Stimulated activated naive CD8-positive, alpha-beta T cell treated with anti-CD3 and anti-CD28 coated beads, Interleukin-15, Interleukin-2, amounts not matched to agents 100 U/mL and 50 U/mL, for 24 hours (primary cell): ENCODE measurements at places on chromosomes 13 and 19.

DNA sequence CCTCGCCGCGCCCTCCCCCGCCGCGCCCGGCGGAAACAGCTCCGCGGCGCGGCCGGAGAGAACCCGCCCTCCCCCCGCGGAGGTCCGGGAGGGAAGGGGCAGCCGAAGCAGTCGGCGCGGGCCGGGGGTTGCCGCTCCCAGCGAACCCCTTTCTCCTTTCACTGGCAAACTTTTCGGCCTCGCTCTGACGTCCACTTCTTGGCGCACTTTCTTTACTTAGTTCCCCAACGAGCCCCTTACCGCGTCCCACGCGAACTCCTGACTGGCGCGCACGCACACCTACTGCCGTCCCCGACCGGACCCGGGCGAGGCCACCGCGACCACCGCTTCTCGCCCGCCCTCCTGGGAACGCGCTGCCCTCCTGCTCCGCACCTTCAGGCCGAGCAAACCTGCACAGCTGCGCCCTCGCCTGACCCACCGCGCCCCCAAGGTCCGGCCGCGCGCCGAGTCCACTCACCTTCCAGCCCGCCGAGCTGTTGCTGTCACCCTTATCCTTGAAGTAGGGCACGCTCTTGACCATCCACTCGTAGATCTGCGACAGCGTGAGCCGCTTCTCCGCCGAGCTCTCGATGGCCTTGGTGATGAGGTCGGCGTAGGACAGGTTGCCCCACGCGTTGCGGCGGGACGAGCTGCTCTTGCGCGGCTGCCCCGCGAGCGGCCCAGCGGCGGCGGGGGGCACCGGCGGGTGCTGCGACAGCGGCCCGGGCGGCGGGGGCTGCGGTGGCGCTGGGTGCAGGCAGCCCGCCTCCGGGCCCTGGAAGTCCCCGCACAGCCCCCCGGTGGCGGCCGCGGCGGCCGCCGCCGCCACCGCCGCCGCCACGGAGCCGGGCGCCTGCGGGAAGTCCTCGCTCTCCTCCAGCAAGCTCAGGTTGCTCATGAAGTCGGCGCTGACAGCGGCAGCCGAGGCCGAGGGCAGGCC is 1.1 kb downstream of the FOXO1 start:
- peak; percentile 56 for DNase-seq

GRCh38 chr13:48446464-48446863 is 33.6 kb upstream of the LPAR6 start:
- DNase-seq, result no peak

GRCh38 chr13:94537740-94538630 is 58.0 kb downstream of the TGDS start:
- DNase-seq, result no peak

DNA sequence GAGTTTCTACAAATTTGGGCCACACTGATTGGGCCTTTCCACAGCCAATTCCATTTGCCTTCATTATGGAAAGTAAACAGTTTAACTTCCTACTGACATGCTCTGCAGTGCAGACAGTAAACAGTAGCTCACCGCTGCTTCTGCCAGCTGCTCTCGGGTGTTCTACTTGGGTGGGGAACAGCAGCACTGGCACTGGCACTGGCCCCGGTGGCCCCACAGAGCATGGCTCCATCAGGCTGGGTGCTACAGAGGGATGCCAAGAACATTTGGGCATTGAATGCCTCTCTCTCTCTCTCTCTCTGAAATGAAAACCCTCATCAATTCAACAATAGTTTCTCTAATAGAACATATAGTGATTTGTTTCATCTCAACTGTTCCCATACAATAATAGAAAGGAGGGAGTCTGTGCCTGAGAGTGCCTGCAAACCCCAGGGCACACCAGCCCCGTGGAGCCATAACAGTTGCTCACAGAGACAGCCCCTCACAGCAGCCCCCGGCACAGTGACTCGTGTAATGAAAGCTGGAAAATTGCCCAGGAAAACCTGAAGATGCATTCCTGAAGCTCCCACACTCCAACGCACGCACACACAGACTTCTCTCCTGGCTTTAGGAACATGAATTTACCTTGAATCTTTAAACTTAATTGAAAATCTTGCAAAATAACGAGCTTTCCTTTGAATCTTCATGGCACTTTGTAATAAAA is 38.2 kb upstream of the GJB6 start:
- DNase-seq, result no peak

DNA sequence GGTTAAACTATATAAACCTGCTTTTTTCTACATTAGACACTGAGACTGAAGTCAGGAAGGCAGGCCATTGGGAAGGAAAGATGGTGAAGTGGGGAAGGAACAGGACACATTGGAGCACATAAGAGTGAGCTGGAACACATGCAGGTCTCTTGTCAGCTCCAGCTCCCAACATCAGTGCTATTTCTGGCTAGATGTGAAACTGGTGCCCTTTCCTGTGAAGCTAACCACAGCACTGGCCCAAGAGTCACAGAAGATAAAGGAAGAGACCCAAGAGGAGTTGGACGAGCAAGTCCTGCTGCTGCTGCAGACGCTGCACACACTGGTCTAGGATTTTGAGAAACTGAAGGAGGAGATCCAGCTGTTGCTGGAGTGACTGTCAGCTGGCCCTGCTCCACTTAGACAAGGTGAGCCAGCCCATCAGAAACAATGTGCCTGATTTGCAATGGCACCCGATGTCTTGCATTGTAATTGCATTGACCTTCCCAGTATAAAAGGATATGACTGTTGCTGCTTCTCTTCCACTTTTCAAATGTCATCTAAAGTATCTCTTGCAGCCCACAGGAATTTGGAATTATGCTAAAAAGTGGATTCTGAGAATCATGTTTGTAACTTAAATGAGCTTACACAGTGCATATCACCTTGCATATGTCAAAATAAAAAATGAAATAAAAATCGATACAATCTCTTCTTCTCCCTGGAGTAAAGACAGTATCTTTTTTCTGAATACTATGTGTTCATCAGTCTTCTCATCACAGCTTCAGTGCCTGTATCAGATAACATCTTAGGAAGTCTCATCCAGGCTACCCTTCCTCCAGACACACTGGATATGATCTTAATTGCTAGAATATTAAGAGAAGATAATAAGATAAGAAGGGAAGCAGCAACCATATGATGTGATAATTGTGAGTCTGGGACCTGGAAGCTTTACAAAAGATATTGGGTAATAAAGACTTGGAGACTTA is 230.7 kb upstream of the SPRY2 start:
- DNase-seq, result no peak

DNA sequence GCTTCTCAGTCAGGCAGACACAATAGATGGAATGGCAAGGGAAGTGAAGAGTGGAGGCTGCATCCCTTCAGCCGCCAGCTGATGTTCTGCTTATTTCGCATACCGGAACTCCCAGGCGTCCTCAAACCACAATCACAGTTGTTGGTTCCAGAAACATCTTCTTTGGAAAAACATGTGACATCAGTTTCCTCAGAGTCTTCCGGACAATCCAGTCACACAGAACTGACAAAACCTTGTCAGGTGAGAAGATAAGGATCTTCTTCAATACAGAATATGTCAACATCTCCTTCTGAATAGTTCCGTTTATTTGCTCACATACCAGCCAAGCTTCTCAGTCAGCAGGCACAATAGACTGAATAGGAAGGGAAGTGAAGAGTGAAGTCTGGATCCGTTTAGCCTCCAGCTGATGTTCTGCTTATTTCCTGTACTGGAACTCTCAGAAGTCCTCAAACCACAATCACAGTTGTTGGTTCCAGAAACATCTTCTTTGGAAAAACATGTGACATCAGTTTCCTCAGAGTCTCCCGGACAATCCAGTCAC is 45.1 kb upstream of the CEACAM21 start:
- no peak for DNase-seq

DNA sequence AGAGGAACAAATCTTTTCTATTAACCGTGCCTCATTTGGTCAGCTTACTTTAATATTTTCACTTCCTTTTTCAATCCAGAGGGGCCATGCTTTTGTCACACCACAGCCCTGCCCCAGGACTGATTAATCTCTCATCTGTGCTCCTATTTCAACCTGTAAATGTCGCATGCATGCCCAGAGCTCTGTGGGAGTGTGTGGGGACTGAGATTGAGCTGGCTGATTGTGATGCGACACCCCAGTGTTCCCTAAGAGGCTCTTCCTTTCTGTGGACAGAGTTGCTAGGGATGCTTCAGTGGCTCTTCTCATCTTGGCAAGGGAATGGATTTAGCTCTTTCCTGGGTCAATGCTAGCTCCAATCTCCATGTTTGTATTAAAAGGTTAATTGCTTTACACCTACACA is 249.6 kb downstream of the TDRD3 start:
- no peak for DNase-seq

DNA sequence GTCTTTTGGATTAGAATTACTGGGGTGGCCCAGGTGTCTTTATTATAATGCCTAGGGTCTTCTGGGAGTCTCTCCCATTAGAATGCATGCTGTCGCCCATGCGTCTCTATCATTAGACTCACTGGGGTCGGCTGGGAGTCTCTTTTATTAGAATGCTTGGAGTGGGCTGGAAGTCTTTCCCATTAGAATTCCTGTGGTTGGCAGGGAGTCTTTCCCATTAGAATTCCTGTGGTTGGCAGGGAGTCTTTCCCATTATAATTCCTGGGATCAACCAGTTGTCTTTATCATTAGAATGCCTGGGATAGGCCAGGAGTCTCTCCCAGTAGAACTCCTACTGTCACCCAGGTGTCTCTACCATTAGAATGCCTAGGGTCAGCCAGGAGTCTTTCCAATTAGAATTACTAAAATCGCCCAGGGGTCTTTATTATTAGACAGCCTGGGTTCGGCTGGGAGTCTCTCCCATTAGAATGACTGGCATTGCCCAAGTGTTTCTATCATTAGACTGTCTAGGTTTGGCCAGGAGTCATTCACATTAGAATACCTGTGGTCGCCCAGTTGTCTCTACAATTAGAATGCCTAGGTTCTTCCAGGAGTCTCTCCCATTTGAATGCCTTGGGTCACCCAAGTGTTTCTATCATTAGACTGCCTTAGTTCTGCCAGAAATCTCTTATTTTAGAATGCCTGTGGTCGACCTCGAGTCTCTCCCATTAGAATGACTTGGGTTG is 1558.5 kb downstream of the UQCRFS1 start:
- DNase-seq, result no peak

DNA sequence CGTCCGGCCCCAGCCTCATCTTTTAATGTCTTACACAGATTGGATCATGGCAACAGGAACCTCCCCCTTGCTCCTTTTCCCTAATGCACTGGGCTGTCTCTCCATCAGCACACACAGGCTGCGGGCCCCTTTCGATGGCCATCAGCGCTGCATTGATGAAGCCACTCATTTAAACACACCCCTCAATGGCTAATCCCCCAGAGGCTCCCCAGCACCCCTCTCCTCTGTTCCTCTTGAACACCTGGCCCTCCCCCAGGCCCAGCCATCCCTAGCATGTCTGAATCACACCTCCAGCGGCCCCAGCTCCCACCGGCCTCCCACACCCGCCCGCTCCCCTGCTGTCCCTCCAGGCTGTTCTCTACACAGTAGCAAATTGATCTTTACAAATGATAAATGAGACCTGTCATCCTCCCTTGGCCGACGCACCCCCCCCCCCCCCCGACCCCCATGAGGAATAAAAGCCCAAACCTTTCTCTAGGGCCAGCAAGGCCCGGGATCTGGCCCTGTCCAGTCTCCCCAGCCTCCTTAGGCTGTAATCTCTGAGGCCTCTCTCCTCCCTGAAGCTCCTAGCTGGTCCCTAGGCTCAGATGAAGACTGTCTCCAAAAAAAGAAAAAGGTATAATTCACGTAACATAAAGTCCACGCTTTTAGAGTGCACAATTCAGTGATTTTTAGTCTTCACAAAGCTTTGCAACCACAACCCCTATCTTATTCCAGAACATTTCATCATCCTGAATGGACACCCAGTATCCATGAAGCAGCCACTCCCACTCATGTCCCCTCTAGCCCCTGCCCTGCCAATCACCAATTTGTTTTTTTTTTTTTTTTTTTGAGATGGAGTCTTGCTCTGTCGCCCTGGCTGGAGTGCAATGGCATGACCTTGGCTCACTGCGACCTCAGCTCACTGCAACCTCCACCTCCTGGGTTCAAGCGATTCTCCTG is 7.4 kb downstream of the RPL28 start:
- DNase-seq, result no peak

GRCh38 chr13:27450921-27451471 is 632 bp upstream of the MTIF3 start:
- DNase-seq, result peak; percentile 43

DNA sequence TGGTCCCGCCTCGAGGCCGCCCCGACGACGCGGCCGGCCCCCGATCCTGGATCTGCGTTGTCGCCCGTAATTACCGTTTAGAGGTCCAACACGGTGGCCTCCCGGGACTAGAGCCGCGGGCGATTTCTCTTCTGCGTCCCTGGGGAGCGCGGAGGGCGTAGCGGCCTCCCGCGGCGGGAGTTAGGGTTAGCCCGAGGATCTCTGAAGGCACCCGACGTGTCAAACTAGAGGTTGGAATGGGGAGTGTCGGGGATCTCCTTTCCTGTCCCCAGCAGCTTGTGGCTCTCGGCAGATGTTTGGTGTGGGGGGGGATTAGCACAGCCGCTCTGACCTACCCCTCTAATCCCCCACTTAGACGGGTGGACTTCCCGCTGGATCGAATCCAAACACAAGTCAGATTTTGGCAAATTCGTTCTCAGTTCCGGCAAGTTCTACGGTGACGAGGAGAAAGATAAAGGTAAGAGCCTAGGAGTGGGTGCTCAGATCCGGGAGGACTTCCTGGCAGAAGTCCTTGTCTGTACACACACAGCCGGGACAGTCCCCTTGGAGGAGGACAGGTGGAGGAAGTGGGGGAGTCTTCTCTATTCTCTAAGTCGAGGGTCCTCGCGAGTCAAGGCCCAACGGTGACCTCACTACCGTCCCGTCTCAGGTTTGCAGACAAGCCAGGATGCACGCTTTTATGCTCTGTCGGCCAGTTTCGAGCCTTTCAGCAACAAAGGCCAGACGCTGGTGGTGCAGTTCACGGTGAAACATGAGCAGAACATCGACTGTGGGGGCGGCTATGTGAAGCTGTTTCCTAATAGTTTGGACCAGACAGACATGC is 581 bp downstream of the CALR start:
- DNase-seq, result peak; percentile 43

DNA sequence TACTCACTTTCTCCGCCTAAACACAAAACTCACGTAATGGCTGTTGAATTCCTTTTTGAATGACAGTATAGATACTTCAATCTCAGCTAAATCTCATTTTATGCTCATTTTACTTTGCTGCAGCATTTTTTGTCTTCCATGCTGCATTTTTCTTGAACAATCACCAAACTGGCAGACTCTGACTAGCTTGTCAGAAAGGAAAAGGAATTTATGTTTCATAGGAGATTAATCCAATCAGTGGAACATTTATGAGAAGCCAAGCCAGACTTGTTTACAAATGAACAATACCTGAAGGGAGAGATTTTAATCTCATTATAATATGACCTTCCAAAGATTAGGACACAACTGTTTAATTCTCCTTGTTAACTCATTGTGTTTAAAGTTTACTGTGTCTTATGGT is 1044.3 kb downstream of the DIAPH3 start:
- DNase-seq, result no peak

DNA sequence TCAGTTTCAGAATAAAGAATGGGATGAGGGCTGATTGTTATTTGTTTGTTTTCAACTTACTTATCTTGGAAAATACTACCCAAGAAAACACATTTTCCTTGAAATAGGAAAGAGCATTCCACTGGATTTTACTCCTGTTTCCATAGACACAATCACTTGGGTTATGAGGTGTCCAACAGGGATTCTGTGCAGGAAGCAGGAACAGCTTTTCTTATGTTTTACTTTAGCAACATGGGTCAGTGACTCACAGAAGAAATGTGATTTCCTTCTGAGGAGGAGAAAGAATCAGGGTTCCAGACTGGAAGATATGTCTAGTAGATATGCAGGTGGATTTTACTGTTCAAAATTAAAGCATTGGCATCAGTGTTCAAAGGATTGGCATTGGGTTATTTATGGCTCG is 180.8 kb upstream of the GPC6 start:
- DNase-seq, result no peak

- no peak for DNase-seq
These were observed 31.9 kb downstream of the SCGB2B2 start for GRCh38 chr19:34644991-34645461.
